ENCODE measurements at places on chromosomes 6 and 20. TPM values are rescaled to one million over a fixed set of nuclear protein-coding genes. Genes with fewer than 3 reads are reported as not detected.

The RAET1G gene
- total RNA-seq, result 4.1 TPM

The TJAP1 gene
- 9.3 TPM for total RNA-seq

The DYNLT2 gene
- total RNA-seq, result 0.65 TPM

The ADGRF5 gene
- total RNA-seq, result 0.14 TPM

The TRIM38 gene
- 8.1 TPM for total RNA-seq

The ACTL10 gene
- total RNA-seq, result 1.9 TPM

The POLR1C gene
- total RNA-seq, result 28.4 TPM

The B4GALT5 gene
- 22.5 TPM for total RNA-seq

The IPCEF1 gene
- 0.43 TPM for total RNA-seq

The HUS1B gene
- total RNA-seq, result 0.83 TPM

Data from smooth muscle cell of bladder (primary cell).